Esophagus squamous epithelium (tissue), 5 donors: ENCODE measurements at places on chromosomes 16 and 17.

DNA sequence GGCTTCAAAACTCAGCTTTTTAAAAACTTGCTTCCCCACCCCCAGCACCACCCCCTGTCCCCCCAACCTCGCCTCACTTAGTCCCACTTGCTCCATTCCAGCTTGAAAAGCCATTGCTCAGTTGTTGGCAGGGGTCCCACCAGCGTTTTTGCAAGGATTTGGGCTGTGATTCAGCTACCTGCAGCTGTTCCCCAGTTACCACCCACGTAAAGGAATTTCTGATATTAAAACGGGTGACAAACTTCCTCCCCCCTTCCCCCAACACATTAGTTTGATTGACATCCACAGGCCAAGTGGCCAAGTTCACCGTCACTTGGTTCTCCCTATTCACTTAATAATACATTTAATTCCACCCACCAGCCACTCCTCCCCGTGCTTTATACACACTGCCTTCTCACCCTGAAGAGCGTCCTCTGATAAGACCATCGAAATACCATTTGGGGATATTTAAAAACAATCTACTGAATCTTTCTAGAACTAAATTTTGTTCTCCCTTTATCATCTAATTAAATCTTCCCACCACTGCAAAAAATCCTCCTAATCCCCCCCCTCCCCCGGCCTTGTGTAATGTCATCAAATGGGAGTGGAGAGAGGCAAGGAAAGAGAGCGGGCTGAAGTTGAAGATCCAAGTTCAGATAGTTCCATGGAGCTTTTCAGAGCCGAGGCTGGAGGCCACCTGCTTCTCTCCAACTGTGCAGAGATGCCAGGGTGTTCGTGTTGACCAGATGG, 55.1 kb downstream of the SOX9 start:
- no peak for DNase-seq

- no peak for DNase-seq
Measured at GRCh38 chr17:74862108-74862901, 2.6 kb upstream of the GRIN2C start.

GRCh38 chr17:65173284-65173793, 36.2 kb downstream of the RGS9 start:
- no peak for DNase-seq

- DNase-seq = no peak
Measured at GRCh38 chr17:57668332-57668731, 76.8 kb downstream of the CCDC182 start.

DNA sequence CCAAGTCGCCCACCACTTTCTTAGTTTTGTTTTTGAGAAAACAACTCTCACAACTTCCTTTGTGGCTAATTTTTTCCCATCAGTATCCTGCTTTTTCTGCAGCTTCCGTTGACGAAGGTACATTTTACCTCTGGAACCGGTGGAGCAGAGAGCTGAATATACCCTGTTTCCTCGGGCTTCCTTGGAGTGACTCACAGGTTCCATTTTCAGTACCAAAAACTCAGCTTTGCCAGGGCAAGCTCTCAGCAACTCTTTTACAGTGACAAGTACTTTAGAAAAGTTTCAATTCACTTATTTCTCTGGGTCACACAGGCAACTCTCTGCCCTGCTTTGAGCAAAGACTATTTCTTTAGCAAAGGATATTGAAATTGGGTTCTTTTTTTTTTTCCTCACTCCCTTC, 318.9 kb downstream of the SNX29 start:
- DNase-seq = no peak

DNA sequence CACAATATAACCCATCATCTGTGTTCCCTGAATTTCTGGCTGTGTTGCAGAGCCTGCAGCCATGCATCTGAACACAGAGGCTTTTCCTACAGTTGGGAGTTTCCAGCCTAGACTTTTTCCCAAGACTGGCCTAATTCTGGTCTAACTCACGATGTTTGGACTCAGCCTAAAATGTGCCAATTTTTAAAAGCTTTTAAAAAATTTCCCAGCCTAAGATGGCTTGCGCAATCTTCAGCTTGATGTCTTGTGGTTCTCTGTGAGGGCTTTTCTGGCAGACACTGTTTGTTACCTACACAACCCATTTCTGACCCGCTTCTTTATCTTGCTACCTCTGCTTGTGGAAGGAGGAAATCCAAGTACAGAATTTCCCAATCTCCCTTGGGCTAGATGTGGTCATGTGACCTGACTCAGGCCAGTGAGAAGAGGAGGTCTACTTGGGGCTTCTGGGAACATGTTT, 72.7 kb upstream of the GAS7 start:
- no peak for DNase-seq

- DNase-seq = no peak
Measured at GRCh38 chr17:17066021-17066420, 23.8 kb downstream of the MPRIP start.

GRCh38 chr17:45906237-45906636, 11.9 kb downstream of the MAPT start:
- no peak for DNase-seq

DNA sequence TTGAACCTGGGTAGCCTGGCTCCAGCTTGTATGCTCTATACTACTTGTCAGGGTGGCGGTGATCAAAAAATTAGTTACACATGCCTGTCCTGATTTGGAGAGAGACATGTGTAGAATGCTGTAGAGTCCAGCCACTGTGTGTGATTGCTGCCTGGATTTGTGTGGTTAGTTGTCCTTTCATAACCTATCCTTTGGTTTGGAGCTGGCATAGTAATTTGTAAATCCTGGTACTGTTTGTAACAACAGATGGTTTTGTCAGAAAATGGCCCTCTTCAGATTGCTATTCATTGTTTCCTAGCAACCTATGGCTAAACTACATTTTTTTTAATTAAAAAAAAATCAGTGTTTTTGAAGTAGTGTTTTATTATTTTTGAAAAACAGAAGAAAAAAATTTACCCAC, 30.5 kb downstream of the ETV4 start:
- no peak for DNase-seq

GRCh38 chr17:28187931-28188330, 131.1 kb upstream of the TMEM97 start:
- no peak for DNase-seq

DNA sequence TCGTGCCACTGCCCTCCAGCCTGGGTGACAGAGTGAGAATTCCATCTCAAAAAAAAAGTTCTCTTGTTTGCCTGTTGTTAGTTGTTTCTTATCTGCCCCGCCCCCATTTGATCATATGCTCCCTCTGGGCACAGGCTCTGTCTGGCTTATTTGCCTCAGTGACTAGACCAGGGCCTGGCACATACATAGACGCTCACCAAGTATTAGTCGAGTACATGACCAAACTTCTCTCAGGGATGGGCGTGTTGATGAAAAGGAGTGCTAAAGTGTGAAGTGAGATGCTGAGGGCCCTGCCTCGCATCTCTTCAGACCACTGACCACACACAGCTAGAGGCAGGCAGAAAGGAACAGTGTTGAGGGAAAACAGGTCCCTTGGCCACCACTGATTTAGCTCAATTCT, 3.3 kb upstream of the HELZ start:
- DNase-seq = no peak

- DNase-seq = no peak
Measured at GRCh38 chr17:7587420-7588151, 2.3 kb downstream of the SOX15 start.

DNA sequence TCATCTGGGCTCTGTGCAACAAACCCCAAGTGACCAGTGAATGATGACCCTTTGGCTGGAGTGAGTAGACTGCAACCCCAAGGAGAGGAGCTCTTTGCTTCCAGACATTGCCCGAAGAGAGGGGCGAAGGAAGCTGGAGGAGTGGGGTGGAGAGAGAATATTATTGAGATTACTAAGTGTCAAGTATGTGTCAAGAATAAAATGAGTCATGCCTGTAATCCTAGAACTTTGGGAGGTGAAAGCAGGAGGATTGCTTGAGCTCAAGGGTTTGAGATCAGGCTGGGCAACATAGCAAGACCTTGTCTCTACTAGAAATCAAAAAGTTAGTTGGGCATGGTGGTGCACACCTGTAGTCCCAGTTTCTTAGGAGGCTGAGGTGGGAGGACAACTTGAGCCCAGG, 142.0 kb upstream of the CCL2 start:
- no peak for DNase-seq

- no peak for DNase-seq
Measured at GRCh38 chr17:27352448-27353032, 58.6 kb downstream of the WSB1 start.

DNA sequence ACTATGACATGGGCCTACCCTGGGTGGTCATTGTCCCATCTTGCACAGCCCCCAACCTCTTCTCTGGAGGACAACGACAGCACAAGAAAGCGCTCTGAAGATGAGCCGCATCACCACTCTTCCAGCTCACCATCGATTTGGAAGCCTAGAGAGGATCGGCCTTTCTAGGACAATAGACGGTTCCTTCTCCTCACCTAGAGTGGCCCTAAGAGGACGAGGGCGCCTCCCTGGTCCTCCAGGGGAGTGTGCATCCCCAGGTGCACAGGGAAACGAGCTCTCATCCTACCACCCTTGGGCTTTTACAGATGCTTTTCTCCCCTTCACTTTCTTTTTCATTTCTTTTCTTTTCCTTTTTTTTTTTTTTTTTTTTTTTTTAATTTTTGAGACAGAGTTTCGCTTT, 20.3 kb upstream of the SLC52A1 start:
- no peak for DNase-seq

- no peak for DNase-seq
Measured at GRCh38 chr17:81556863-81557262, 4.7 kb upstream of the FAAP100 start.

DNA sequence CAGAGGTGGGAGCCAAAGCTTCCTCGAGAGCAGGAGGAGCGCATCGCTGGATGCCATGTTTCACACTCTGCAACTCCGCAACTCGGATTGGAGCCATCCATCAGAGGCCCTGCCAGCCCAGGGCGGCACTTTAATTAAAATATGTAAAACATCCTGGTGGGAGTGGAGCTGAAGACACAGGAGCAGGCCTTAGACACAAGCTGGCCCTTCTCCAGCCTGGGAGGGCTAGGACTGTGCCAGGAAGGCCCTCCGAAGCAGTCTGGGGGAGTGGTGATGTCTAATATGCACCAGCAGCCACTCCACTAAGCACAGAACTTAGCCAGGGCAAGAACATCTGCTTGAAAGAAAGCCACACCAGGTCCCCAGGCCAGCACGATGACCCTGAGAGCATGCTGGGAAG, 5.8 kb upstream of the CCDC182 start:
- DNase-seq = no peak

GRCh38 chr17:7915179-7915610, 894 bp downstream of the RNF227 start:
- DNase-seq = no peak

DNA sequence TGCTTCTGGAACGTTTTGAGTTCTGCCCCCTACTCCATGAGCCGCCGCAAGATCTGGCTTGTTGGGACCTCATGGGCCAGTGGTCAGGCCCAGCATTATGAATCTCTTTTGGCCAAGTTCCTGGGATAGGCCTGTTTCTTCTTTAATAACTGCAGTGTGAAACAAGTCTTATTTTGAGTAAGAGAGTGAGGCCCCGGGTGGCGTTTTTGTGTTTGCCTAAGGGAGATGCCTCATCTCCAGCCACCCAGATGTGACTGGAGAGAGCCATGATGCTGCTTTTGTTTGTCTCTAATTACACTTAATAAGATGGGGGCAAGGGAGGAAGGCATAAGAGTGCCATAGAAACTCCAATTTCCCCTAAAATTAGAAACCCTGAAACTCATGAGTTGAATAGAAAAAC, 39.8 kb downstream of the KSR1 start:
- no peak for DNase-seq

DNA sequence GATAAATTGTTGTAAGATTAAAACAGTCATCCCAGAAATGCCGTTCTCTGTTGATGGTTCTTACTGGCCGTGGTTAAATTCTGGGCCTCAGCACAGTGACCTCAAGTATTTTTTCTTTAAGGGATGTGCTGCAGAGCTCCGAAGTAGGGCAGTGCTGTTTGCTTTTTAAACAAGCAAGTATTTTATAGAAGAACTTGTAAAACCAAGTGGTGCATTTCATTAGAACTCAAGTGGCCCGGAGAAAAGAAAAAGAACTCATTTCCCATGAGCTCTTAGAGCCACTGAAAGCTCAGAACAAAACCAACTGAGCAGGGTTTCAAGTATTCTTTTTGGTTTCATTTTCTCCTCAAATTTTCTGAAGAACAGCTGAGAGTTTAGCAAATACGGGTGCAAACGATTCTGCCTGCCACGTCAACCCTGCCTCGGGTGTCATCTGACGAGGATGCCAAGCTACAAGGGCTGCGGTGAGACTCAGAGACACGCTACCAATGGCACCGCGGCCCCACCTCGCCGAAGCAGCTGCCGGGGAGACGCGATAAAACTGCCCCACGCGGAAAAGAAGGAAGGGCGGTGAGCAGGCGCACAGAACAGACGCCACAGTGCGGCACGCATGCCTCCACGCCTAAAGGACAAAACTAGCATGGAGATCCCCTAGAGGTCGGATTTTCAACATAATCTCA, 6.3 kb downstream of the LMF1 start:
- no peak for DNase-seq

DNA sequence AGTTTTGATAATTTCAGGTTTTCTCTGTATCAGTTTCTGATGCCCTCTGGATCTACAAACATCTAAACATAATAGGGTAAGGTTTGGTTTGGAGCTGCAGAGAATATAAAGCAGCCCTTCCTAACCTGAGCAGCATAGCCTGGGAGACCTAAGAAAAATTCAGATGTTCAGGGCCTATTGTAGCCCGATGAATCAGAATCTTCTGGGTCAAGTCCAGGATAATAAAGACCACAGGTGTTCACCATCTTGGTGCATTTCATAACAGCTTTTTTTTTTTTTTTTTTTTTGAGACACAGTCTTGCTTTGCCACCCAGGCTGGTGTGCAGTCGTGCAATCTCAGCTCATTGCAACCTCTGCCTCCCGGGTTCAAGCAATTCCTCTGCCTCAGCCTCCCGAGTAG, 19.7 kb upstream of the ARHGAP17 start:
- no peak for DNase-seq

DNA sequence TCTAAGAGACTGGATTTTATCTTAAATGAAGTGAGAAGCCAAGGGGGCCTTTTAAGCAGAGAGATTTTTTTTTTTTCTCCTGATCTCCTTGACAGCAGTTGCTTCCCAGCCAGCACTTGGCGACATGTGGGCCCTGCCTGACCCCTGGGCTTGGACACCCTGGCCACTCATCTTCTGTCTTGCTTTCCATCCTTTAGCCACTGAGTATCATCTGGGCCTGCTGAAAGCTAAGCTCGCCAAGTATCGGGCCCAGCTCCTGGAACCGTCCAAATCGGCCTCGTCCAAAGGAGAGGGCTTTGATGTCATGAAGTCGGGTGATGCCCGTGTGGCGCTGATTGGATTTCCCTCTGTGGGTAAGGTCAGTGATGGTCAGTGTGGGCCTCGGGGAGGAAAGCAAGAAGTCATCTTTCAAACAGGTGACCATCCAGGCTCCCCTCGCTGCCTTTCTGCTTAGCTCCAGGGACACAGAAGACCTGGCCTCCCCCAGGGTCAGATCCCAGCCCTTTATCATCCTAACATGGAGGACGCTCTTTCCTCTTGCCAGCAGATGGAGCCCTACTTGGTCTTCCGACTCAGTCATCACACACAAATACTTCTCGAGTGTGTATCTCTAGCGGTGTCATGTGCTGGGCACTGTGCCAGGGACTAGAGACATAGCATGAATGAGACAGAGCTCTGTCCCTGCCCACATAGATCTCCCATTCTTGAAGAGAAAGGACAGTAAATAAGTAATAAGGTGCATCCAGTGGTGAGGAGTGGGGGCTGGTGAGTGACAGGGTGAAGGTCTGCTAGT, 6.1 kb downstream of the DRG2 start:
- no peak for DNase-seq
